ENCODE measurements at places on chromosomes 7 and 10.

DNA sequence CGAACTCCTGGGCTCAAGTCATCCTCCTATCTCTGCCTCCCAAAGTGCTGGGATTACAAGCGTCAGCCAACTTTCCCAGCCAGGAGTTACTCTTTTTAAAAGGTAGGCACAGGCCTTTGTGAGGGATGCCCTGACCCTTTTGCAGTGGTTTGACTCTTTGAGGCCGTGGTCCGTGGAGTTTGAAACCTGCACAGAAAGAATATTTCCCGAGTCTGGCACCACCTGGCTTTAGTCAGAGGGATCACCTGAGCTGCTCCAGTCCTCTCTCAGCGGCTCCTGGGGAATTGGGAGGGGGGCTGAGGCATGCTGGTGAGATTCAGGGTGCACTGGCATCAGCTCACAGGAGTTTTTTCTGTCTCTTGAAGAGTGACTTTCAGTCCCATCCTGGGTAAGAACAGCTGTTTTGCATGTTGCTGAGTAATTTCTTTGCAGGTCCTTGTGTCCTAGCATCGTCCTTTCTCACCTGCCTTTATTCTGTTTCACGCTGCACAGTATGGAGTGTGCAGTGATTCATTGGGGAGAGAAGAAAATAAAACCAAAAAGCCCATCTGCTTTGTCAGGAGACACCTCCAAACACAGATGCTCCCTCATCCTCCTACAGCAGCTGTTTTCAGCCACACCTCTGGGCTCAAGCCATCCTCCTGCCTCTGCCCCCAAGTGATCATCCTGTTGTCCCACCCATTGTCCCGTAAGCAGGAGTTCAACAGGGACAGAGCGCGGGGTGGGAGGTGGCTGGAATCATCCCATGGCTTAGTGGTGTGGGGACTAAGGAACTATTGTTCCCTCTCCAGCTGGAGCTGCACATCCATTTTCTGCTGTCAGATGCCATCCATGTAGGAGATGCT, 284.7 kb downstream of the CAMK1D start:
- DNase-seq = no peak

GRCh38 chr7:38374507-38374906, 101.1 kb upstream of the TARP start:
- peak; percentile 19 for DNase-seq

DNA sequence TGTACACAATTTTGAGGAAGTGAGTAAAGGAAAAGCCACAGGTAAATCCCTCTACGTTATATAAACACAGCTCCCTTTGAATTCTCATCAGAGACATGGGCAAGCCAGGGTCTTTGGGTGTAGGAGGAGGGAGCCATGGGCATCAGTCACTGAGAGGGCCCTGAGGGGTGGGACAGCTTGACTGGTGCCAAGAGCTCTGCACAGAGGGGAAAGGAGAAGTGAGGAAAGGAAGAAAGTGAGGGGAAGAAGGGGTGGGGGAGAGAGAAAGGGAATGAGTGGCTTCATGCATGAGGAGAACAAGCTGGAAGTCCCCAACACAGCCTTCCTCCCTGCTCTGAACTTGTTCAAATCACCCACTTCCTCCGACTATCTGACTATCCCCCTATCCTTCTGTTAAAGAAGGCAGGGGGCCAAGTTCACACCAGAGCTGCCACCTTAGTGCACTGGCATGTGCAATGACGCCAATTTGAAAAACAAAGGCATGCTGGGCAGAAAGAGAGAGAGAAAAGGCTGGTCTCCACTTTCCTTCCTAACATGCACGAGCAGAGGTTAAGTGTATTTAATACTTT, 16.4 kb upstream of the RNF148 start:
- DNase-seq = no peak

GRCh38 chr7:29146057-29146706, at the start of gene CPVL:
Gene CPVL (minus strand): TSS chr7:29146537. CDS start chr7:29121061, 25,476 bp downstream.
- peak; percentile 49 for DNase-seq

- DNase-seq = no peak
Measured at GRCh38 chr7:98462911-98463633, 62.2 kb upstream of the BAIAP2L1 start.

DNA sequence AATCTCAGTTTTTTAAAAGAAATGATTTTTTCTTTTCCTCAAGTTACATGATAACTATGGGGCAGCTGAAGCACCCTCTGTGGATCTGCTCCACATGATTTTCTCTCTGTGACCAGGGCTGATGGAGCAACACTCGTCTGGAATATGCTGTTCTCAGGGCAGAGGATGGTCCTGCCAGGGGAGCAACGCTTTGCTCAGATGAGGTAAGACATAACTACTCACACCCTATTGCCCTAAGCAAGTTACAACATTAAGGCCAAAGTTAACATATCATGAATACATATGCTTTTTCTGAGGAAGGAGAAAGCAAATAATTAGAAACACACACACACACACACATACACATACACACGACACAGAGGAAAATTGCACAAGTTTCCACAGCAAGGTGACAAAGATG, 71.4 kb downstream of the CALCR start:
- DNase-seq = no peak

- DNase-seq = no peak
Measured at GRCh38 chr7:74175340-74175739, 1.2 kb downstream of the EIF4H start.

DNA sequence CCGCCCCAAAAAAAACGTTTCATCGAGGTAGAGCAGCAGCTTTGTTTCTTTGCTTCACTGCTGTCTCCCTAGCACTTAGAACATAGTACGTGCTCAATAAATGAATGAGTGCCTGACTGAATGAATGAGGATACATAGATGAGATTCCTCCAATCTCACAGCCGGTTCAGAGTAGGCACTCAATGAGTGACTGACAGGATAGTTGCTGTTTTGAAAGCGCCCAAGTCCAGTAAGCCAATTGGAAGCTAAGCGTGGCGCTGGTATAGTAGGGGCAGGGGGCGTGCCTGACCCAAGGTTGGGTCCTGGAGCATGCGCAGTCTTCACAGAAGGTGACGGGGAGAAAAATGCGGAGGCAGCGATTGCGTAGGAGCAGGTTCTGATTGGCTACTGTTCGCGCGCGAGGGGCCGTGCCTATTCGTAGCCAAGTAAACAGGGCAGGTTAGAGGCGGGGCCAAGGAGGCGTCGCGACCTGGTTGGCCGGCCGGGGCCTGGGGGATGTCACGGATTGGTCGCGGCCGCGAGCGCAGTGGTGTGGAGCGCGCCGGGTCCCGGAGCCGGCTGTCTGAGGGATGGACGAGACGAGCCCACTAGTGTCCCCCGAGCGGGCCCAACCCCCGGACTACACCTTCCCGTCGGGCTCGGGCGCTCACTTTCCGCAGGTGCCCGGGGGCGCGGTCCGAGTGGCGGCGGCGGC, at the start of gene PI4K2A:
Gene PI4K2A (plus strand): TSS at position 498 of the 694 bp plus-strand sequence. CDS start 72 bp downstream, at position 570.
- peak; percentile 95 for DNase-seq

DNA sequence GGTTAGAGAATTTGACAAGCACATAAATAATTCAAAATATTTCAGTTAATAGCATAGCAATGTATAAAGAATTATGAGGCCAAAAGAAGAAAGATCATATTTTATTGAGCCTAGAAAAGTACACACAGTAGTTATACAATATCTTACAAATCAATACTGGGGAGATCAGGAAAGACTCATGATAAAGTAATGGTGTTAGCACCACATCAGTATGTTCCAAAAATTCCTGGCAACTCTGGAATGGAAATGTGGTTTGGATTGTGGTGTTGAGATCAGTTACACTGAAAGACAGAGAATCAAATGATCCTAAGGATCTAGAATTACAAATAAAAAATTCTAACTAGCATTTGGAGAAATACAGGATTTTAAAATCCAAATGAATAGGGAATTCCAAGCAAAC, 420.5 kb upstream of the CNTNAP2 start:
- DNase-seq = no peak

DNA sequence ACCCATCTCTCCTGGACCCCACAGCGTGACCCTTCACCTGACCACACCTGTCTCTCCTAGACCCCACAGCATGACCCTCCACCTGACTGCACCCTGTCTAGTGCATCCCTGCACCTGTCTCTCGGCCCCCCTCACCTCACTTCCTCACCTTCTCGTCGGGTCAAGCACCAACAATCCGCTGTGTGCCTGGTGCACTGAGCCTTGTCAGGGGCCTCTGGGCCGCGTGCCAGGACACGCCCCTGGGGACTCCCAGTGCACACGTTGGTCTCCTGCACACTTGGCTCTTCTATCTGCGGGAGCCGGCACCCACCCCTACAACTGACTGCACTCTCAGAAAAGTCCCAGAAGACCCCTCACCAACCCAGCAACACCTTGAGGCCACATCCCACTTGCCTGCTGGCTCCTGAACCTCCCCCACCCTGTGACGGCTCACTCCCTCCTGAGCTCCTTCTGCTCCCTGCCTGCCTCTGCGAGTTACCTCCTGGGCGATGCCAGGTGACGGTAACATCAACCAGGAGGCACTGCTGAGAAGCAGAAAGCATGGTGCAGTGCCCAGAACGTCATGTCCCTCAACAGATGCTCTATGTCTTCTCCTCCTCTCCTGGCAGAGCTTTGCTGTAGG, 147.6 kb downstream of the DIP2C start:
- peak; percentile 2 for DNase-seq

- DNase-seq = no peak
Measured at GRCh38 chr7:43586251-43586900, 3.5 kb downstream of the STK17A start.

GRCh38 chr10:45023426-45023825, 22.7 kb downstream of the ZNF22 start:
- no peak for DNase-seq

DNA sequence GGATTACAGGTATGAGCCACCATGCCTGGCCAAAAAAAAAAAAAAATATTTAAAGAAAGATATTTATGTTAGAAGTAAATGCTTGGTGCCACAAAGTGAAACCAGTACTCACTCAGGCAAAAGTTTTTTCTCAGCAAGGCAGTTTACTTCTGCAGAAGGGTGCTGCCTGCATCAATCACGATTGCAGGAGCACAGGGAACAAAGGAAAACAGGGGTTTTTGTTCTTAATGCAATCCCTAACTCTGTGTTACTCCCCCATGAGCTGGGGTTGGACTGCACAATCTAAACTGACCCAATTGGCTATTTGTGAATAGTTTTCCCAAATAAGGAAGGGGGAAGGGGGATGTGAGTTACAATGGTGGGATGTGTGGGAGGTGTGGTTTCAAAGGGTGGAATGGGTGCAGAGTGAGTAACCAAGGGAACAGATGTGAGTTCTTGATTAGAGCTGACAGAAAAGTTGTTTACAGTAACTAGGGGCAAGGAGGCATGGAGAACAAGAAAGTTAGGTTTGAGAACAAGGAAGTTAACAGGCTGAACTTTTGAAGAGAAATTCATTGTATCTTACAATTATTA, 255.4 kb downstream of the TYW1 start:
- DNase-seq = peak; percentile 3

DNA sequence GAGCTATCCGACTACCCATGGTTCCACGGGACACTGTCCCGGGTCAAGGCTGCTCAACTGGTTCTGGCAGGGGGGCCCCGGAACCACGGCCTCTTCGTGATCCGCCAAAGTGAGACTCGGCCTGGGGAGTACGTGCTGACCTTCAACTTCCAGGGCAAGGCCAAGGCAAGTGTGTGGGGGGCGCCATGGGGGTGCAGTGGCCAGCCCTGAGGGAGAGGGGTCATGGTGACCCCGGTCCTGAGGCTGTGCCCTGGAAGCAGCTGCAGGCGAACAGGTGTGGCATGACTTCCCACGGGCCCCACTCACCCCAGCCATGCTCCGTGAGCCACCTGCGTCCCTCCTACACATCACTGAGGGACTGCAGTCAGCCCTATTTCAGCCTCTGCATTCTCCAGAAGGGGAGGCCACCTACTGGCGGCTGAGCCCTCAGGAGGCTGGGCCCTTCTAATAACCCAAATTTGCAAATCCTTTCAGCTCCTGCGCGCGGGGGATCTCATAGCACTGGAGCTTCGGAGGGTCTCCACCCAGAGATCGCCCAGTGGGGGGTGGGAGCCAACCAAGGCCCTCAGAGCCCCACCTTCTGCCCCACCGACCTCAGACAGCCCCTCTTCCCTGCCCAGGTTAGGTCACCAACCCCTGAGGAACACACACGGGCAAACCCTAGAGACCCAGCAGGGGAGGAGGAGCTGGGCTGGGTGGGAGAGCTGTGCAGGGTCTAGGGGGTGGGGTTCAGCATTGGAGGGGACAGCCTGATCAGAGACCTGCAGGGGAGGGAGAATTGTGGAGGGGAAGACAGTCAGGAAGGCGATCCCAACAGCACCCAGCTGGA, 30.8 kb downstream of the SH2B2 start:
- DNase-seq = no peak

DNA sequence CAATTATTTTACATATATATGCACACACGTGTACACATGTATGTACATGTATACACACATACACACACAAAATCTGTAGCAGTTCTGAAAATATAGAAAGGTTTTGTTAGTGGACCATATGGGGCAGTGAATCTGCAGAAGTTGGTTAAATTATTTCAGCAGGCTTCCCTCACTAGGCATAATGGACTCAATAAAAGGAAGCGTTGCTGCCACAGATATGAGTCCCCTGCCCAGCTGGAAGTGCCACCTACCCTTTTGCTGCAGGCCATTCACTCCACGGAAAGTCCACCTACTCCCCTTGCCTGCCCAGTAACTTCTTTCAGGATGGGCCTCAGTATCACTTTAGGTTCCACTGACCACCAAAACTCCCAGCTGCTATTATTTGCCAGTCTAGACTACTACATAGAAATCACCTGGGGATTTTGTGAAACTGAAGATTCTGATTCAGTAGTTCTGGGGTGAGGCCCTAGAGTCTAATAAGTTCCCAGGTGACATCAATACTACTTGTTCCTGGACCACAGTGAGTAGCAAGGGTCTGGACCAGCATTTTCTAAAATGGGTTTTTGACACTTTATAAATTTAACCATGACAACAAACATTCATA, 29.3 kb upstream of the CROT start:
- DNase-seq = no peak

DNA sequence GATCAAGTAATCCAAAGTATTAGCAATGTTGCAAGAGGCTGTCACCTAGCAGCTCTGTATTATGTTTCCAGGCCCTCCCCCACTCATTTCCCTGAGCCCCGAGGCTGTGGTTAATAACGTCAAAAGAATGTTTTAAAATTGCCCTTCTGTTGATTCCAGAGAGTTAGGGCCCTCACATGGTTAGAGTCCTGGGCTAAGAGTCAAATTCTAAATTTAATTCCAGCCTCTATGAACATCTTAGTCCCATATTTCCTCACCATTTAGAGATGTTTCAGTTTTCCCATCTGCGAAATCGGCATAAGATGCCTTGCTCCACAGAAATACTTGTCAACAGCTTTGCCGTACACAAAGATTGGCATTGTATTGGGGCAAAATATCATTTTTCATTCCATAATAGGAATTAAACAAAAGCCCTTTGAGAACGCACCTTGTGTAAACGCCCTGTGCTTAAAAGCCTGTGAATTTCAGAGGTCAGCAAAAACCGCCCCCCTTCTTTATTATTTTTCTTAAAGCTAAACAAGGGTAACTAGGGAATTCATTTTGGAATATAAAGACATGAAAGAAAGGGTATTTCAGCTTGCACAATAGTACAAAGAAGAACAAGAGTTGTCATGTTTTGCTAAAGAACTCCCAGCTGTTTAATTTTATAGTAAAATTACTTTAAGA, 135.8 kb downstream of the ARID5B start:
- no peak for DNase-seq
